ENCODE measurements at places on chromosomes 1 and 21.

GRCh38 chr21:41928621-41929220, 25.1 kb downstream of the C2CD2 start:
- no peak for DNase-seq

GRCh38 chr1:223794136-223794880, 51.4 kb downstream of the TP53BP2 start:
- DNase-seq, result no peak

DNA sequence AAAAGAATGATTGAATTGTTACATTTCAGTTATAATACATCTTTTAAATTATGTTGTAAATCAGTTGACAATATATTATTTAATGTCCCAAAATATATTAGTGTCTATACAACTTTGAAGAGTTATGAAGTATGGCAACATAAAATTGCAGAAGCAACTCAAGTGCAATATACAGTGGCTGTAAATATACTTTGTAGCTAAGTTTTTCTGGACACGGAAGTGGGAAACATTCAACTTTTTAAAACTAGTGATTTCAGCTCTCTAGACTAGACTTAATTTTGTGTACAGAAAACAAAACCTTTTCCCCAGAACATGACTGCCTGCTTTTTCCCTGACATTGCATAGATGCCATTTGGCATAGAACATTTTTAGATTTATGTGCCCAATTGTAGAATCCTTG, 29.5 kb upstream of the ABCG1 start:
- no peak for DNase-seq

DNA sequence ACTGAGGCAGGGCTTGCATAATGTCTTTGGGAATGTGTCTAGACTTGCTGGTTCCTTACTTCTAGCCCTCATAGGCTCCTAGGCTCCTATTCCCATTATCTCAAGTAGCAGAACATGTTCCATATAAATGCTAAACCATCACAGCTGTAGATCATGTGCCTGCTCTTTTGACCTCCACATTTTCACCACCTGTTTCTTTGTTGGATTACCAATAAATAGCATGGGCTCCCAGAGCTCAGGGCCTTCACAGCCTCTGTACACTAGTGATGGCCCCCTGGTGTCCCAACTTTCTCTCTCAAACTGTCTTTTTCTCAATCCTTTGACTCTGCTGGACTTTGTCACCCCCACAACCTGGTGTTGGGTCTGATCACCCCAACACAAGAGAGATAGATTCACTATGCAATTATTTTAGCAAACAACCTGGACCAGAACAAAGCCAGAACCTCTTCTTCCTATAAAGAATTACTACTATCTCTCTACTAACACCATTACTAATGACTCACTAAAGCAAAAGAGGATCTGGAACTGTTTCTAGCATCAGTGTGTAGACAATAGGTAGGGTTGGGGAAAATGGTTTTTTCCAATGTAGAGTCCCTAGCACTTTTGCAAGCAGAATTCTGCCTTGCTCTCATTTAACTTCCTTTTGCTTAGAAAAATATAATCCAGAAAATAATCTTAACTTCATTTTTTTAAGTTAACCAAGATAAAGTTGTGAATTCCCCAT, 51.7 kb downstream of the WLS start:
- DNase-seq, result no peak

DNA sequence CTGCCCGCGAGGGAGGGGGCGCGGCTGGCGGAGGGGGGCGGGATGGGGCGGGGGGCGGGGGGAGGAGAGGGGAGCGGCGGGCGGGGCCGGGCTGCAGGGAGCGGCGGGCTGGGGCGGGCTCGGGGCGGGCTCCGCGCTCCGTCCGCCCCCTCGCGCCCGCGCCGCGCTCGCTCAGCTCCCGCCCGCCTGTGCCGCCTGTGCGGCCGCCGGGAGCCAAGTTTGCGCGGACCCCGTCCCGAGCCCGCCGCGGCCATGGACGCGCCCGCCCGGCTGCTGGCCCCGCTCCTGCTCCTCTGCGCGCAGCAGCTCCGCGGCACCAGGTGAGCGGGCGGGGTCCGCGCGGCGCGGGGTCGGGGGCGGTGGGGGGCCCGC, at the start of gene GABRD:
TSS of gene GABRD (plus strand) at position 174 of the 372 bp plus-strand sequence. CDS start at position 253, 79 bp downstream.
- no peak for DNase-seq

- DNase-seq, result no peak
Observed at GRCh38 chr1:60978421-60979357, 103.7 kb upstream of the NFIA start.

DNA sequence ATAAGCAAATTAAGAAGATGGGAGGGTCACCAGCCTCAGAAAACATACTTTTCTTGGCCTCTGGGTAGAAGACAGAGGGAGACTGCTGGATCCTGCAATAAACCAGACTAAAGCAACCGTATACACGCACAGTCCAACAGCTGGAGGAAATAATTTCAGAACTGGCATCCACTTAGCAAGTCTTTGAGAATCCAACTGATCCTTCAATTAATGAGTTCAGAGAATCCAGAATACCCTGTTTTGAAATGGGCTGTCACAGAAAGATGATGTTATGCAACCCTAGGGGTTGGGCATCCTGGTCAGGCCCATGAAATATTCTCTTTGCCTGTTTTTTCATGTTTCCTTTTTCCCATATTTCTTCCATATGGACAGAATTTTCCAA, 134.0 kb upstream of the MAGI3 start:
- no peak for DNase-seq

DNA sequence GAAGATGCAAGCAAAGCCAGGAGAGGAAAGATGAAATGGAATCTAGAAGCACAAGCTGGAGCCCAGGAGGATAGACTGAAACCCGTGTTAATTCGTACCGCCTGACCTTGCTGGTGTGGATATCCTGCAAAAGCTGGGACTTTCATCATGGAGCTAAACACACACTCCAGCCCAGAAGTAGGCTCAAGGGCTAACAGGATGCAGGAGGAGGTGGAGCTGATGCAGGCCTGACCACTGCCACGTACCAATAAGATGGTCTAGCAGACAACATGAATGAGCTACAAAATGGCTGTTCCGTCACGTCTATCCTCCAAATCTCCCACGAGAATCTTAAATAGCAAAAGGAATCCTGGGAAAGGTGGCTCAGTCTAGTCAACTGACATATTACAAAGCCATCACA, 270.3 kb downstream of the SDCCAG8 start:
- no peak for DNase-seq

- DNase-seq, result no peak
Observed at GRCh38 chr1:173253046-173253445, 45.9 kb upstream of the TNFSF4 start.

- DNase-seq, result no peak
Observed at GRCh38 chr1:78668427-78668826, 18.8 kb downstream of the IFI44 start.

DNA sequence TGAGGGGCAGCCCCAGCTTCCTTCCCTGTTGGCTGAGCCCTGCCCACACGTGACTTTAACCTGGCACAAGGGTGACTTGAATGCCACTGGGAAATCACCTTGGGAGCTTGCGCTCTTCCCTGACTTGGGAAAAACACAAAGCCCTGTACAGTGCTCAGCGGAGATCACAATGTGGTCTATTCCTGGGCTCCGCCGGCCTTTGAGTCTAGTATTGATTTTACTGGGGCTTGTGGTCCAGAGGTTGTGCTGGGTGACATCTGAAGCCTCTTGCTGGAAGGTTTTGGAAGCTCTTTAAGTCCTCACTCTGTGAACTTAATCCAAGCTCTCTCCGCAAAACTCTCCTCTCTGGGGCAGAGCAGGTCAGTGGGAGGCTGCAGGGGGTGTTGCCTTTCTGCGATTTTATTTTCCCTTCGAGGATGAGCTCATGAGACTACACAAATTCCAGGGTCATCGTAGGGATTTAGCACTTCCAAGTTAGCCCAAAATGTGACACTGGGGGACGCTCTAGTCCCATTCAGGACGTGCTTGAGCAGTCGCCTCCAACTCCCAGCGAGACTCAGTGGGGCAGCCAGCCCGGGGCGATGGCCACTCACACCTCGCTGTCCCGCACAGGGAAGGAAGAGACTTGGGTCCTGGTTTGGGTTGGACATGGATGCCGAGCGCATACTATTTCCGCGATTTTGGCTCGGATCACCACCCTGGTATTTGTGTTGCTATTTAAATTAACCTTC, 291.9 kb upstream of the AJAP1 start:
- DNase-seq, result no peak

DNA sequence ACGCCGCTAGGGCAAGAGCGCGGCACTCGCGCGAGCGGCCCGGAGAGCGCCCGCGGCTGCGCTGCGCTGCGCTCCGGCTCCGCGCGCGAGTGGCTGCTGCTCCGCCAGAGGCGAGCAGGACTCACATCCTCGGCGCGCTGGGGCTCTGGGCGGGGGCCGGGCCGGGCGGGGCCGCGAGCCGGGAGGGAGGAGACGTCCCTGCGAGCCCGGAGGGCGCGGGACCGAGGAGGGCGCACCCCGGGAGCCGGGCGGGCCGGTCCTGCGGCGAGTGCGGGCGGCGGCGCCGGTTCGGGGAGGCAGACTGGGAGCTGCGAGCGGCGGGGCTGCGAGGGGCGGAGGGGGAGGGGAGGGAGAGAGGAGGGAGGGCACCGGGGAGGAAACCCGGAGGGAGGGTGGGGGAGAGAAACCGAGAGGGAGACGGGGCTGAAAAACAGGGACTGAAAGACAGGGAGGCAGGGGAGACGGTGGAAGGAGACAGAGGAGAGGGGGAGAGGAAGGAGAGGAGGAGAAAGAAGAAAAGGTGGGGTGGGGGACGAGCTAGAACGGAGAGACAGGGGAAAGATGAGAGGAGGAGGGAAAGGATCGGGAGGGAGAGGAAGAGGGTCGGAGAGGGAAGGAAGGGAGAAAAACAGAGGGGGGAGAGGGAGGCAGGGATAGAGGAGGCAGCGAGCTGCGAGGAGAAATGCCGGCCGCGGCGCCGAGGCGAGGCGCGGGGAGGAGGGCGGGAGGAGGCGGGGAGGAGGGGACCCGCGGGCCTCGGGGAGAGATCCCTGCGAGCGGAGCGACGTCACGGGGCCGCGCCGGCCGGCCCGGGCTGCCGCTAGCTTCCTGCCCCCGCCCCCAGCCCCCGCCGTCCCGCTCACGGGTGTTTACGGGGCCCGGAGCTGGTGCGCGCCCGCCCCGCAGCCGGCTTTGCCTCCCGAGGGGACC, at the start of gene CAMK2N1:
TSS of gene CAMK2N1 (minus strand) at position 684 of the 930 bp plus-strand sequence. CDS start 831 bp downstream, outside the sequence.
- DNase-seq, result peak; percentile 94

DNA sequence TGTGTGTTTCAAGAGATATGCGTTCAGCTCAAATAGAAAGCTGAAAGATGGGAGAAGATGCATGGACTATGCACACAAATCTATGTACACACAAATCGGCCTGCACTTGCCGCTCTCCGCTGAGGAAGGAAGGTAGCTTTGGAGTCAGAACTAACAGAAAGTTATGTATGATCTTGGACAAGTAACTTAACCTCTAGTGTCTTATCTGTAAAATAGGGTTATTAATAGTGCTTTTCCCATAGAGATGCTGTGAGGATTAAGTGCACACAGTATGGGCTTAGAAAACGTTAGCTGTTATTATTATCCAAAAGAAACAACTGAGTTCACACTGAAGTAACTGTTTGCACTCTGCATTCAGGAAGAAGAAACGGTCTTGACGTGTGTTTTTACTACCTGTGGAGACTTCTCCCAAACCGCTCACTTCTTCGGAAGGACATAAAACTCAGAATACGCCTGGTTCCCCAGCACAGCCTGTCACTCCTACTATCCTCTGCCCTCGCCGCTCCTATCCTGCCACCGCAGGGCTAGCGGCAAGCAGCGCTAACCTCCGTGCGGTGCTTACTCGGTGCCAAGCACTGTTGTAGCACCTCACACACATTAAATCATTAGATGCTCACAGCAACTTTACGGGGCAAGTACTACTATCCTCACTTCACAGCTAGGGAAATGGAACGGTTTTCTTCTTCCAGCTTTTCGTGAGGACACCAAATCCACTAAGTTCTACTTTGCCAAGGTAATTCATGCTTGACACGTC, 1.3 kb downstream of the TGFBR3 start:
- DNase-seq, result peak; percentile 24

- DNase-seq, result peak; percentile 18
Observed at GRCh38 chr21:42538479-42539275, 25.0 kb downstream of the SLC37A1 start.

- no peak for DNase-seq
Observed at GRCh38 chr1:179385510-179385909, 19.7 kb downstream of the AXDND1 start.

DNA sequence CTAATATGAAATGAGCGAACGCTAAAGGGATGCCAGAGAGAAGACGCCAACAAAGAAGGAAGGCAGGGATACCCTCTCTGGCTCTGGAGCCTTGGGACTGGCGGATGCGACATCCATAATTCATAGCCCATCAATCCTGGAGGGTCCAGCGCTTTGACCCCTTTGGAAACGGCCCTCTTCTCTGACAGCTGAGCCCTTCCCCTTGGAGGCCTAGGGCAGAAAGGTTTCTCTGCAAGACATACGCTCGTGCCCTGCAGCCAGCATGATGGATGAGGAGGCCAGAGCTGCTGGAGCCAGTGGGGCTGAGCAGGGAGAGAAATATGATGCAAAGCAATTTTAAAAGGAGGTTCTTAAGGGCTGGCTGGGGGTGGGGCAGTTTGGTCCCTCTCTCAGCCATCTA, 22.2 kb downstream of the OPTC start:
- DNase-seq, result no peak

DNA sequence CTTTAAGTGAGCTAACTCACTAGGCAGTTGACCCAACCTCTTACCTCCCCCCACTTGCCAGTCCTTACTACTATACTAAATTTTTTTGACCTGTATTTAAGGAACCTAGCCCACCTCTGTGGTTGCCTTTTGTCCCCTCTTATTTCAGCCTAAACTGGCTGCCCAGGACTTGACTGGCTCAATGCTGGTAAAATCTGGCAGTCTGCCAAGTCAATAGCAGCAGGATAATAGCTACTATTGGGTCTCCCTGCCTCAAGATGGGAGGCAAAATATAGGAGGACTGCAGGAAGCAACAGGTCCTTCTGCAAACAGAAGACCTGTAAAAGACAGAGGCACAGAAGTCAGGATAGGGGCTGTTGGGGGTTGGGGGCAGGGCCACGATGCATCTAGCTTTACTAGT, 144.2 kb upstream of the POGK start:
- DNase-seq, result no peak

DNA sequence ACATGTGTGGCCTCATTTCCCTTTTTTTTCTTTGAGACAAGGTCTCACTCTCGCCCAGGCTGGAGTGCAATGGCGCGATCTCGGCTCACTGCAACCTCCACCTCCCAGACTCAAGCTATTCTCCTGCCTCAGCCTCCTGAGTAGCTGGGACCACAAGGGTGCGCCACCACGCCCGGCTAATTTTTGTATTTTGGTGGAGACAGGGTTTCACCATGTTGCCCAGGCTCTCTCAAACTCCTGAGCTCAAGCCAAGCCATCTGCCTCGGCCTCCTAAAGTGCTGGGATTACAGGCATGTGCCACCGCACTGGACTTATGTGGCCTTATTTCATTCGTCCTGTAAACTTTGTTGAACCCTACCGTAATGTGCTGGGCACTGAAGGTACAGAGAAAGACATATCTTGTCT, 569 bp upstream of the WARS2 start:
- DNase-seq, result peak; percentile 26

Measured in upper lobe of left lung (tissue), 6 donors.